CD4-positive, alpha-beta memory T cell (primary cell): ENCODE measurements at places on chromosomes 3 and 15.

GRCh38 chr3:187852842-187853730, 107.8 kb upstream of the BCL6 start:
- DNase-seq, result no peak

- peak; percentile 68 for DNase-seq
These were observed 432 bp upstream of the LPP start for GRCh38 chr3:188153437-188154013.

DNA sequence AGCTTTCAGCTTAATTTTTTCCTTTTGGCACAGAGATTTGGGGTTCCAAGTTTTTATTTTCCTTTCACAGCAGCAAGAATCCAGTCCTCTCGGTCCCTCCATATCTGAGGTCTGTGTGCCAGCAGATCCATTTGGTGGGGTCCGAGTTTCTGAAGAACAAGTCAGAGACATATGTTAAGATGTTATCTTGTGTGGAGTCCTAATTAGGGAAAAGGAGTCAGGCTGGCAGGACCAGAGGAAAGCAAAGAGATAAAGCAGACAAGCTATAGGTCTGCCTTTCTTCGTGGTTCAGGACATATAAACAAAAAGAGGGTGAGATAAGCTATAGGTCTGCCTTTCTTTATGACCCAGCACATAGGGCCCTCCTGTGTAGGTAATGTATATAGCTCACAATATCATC, 54.9 kb downstream of the TMED3 start:
- no peak for DNase-seq

DNA sequence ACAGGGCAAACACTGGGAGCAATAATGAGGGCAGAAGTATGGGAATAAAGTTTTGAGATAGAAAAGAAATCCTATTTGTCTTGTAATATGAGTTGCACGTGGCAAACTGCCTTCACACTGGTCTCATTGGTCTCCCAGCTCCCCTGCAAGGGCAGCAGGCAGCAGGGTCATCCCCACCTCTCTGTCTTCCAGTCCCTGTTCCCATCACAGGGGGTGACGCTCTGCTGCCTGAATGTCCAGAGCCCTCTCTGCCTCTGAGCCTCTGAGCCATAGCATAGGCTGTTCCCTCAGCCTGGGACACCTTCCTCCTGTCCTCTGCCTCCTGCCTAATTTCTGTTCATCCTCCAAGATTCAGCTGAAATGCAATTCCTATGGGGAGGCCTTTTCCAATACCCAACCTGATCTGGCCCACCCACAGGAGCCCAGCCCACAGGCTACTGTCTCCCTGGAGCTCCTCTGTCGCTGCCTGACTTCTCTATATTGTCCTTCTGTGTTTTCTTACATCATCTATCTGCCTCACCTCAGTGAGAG, 12.1 kb upstream of the SKOR1 start:
- no peak for DNase-seq

DNA sequence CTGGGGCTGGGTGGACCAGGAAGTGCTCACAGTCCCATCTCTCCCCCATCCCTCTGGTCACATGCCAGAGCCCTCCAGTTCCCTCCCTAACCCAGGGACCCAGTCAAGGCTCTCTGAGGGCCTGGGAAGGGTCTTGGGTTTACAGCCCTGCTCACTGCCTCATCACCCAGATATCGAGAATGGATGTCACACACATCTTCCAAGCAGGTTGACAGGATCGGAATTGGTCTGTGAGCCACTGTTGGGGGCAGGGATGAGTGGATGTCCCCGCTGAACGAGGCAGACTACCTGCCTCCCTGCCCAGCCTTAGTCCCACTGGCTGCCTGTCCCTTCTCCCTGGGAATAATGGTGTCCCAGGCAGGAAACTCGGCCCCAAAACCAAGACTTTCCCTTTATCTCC, 20.0 kb upstream of the GOLGA6C start:
- DNase-seq, result no peak
